Activated naive CD4-positive, alpha-beta T cell treated with anti-CD3 and anti-CD28 coated beads, Interleukin-2, amount 50 U/mL, for 72 hours (primary cell): ENCODE measurements at places on chromosomes 3 and 15. TPM values are rescaled to one million over a fixed set of nuclear protein-coding genes. Genes with fewer than 3 reads are reported as not detected.

The MESP2 gene
- not detected for total RNA-seq

The OR5K2 gene
- total RNA-seq = not detected

The FHIT gene
- total RNA-seq = 37.0 TPM

The FNDC3B gene
- total RNA-seq = 9.2 TPM

The CLASP2 gene
- total RNA-seq = 45.5 TPM

The SERPINI1 gene
- total RNA-seq = 1.4 TPM

The CIB1 gene
- total RNA-seq = 114 TPM

The CD86 gene
- total RNA-seq = 0.49 TPM

The ZPLD1 gene
- total RNA-seq = not detected
